ENCODE measurements at places on chromosomes 1 and 21.

DNA sequence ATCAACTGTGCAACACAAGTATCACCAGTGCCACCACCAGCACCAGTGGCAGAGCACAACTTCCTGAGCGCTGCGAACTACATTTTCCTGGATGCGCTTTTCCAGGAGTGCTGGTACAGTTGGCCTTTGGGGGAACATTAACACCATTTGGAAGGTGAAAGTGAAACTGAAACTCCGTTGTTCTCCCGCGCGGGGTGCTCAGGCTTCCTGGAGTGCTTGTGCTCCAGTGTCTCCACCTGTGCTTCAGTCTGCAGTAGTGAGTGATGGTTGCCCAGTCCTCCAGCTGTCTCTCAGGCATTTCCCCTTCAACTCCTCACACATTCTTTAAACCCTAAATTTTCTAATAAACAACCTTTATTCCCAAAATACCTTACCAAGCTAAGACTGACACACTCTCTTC lies 187.8 kb downstream of the LRRIQ3 start:
- no peak for DNase-seq

DNA sequence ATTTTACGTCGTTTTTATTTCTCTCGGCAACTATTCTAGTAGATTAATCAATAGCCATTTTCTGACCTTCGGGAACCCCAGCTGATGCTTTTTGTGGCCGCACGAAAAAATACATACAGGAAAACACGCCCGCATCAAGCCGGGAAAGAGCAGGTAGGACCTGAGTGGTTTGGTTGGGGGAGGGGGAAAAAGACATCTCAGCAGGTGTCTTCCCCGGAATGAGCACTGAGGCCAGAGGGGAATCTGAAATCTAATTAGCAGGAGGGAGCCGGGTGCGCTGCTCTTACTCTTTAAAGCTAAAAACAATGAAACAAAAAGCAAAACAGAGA lies 618 bp upstream of the FOXD3 start:
- DNase-seq, result no peak

GRCh38 chr1:232655028-232655745 lies 25.3 kb upstream of the SIPA1L2 start:
- DNase-seq, result no peak

DNA sequence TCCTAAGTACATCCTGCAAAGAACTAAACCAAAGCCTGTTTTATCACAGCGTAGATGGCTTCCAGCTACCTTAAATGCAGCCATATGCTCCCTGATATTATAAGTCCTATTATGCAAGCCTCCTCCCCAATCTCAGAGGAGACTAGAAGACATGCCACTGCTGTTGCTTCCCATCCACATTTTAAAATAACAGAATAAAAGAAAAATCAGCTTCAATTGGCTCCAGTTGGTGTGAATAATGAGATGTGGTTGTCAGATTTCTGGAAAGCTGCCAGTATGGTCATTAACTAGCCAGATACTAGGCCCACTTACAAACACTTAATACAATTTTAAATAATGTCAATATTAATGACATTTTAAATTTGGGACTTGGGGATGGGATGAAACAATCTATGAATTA lies 25.7 kb downstream of the WARS2 start:
- DNase-seq, result no peak

- DNase-seq, result no peak
These were observed 24.0 kb downstream of the PLCH2 start for GRCh38 chr1:2499986-2500596.
